Stimulated activated CD8-positive, alpha-beta memory T cell treated with anti-CD3 and anti-CD28 coated beads, Interleukin-4, amount 100 ng/mL, for 4 hours (primary cell): ENCODE measurements at places on chromosomes 5 and 9.

DNA sequence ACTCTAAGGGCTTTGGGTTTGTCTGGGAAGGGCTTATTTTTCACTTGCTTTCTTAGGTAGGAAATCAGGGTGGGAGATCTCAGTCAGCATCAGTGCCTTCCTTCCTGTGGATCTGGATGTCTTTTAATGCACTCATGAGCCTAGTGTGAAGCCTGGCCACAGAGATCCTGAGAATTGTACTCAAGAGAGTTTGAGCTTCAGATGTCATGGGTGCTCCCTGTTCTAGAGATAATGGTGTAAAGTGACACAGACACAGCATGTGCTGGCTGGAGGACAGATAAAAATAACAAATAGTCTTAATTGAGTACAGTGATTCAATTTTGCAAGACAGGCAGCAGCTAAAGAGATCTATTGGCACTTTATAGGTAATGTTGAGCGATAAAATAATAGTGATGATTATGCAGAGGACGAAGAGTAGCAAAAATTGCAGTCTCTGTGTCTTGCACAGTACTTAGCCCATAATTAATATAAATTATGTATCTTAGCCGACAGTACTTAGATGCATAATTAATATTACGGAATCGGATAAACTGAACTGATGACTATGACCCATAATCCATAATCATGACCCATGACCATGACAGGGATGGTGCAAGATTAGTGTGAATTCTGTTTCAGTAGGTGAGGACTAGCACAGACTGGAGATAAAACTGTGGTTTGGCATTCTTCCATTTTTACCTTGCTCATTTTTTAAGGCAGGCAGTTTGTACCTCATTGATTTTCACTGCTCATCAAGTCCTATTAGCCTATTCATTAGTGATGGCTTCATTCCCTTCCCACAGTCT, 408.7 kb upstream of the PIK3R1 start:
- no peak for DNase-seq

- no peak for DNase-seq
These were observed 54.1 kb downstream of the ARHGEF37 start for GRCh38 chr5:149635394-149635793.

GRCh38 chr5:882253-883183, 10.1 kb downstream of the BRD9 start:
- no peak for DNase-seq

GRCh38 chr5:91301106-91301846, 81.8 kb downstream of the ARRDC3 start:
- no peak for DNase-seq

GRCh38 chr9:18350995-18351595, 122.9 kb upstream of the ADAMTSL1 start:
- no peak for DNase-seq

- DNase-seq: no peak
These were observed 410.8 kb upstream of the MEF2C start for GRCh38 chr5:89293810-89294209.

DNA sequence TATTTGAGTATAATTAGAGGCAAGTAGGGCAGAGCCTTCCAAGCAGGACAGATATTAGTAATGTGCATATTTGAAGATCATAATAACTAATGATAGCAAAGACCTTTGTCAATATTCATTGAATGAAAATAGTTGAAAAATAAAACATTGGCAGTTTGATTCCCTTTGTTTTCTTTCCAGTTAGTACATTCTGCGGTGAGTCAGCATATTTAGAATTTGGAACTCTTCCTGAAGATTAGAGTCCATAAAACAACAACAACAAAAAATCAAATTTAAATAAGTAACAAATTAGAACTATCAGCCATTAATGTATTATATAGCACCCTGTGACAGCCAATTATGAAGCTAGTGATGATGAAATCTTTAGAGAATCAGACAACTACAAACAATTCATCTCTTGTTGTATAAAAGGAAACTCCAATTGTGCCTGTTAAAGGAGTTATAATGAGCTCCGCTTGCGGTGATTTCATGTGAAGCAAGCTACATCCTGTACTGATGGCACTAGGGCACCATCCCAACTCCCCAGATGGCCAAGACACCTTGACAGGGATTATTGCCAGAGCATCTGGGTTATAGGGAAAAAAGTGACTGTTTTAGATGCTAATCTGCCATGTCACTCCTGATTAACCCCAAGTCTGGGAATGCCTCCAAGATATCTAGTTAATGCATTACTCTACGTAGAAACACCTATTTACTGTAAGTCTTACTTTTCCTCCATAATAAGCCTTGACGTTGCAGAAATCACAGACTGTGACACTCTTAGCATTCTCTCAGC, 6.8 kb downstream of the IFNA8 start:
- no peak for DNase-seq

DNA sequence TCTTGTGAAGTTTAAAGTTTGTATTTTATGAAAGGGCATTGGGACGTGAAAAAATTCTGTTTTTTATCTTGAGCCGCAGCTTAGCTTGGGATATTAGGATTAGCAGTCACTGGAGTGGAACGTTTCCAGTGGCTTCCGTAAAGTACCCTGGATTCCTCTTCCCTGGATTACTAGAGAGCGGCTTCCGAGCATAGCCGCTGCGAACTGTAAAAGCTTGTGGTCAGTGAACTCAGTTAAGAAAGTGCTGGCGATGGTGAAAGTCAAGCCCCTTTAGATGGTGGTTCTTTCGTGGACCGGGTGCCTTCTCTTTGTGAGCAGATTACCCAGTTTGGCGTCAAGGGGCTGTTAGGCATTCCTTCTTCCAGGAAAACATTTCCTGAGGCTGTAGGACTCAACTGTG, 168.1 kb downstream of the KDM4C start:
- no peak for DNase-seq
